ENCODE measurements at places on chromosomes 6 and 20. TPM values are rescaled to one million over a fixed set of nuclear protein-coding genes. Genes with fewer than 3 reads are reported as not detected.
A peak's percentile ranks its signal among the peaks of the same experiment; 100 is the strongest.

- no peak for DNase-seq
Measured at GRCh38 chr20:36063916-36064657, 90.5 kb upstream of the EPB41L1 start.

Gene ACSS1
- total RNA-seq, result 67.4 TPM

Gene EYA4
- not detected for total RNA-seq

DNA sequence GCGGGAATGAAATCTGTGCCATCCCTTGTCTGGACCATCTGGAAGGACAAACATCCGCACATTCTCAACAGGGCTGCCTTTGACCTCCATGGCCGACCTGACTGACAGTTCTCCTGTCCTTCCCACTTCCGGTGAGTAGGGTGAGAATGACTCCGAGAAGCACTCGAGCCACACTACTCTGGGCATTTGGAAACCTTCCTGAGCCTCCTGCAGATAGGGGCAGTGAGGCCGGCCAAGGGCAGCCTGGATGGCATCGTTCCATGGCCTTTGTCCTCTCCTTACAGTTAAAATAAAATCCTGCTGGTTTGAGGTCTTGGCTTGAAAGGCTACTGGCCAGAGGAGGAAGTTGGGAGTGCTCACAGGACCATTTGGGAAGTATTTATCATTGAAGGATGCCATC lies 70.9 kb upstream of the QKI start:
- no peak for DNase-seq

Gene TAB2
- 68.9 TPM for total RNA-seq

- no peak for DNase-seq
Measured at GRCh38 chr20:61525781-61526431, 273.8 kb downstream of the CDH4 start.

GRCh38 chr6:169986171-169986847 lies 234.9 kb downstream of the ERMARD start:
- DNase-seq, result no peak

DNA sequence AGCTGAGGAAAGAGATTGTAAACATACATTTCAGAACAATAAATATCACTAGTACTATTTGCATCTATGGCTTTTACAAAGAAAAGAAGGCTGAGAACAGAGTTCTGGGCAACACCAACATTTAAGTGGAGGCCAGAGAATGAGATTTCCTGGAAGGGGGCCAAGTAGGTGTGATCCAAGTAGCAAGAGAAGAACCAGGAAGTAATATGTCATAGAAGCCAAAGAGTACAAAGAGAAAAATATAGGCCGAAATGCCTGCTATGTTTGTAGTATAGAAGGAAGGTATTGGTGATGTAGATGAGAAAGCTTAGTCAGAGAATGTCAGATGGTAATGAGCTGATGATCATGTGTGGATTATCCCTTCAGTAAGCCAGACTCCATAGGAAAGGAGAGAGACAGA lies 94.5 kb downstream of the PERP start:
- no peak for DNase-seq

GRCh38 chr20:45897692-45898091 lies 6.6 kb downstream of the CTSA start:
- DNase-seq, result no peak

Gene TAGAP
- 178 TPM for total RNA-seq

DNA sequence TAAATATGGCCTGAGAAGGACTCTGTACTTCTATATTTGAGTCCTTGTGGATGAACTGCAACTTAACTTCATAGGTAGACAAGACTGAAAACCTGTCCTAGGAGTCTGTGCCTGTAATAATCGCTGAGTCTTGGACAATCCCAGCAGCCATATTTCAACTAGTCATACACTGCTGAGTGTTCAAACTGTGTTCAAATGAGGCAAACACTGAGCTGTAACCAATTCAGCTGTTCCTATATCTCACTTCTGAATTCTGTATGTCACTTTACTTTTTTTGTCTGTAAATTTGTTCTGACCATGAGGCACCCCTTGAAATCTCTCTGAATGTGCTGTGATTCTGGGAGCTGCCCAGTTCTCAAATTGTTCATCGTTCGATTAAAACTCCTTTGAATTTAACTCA lies 72.4 kb downstream of the FOXF2 start:
- no peak for DNase-seq

Gene KCNK5
- 0.50 TPM for total RNA-seq

- no peak for DNase-seq
Measured at GRCh38 chr6:143356101-143356880, 94.2 kb downstream of the ADAT2 start.

- DNase-seq, result no peak
Measured at GRCh38 chr6:85865420-85866369, 223.0 kb upstream of the SYNCRIP start.

DNA sequence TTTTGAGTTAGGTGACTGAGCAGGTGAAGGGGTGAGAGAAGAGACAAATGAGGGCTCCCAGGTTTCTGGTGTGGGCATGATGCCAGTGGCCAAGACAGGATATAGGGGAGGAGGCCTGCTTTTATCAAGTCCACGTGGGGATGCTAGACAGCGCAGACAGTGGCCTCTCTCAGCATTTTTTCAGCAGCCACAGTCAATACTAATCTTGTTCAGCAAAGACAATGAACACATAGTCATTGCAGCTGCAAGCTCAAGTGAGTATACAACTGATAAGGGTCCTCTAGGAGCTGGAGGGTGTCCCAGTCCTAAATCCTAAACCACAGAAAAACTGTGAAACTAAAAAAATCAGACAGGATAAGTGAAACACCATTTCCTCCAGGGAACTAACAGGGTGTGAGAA lies 48.6 kb downstream of the UQCC1 start:
- DNase-seq, result no peak

Gene LRRC73
- 0.68 TPM for total RNA-seq

Gene TDP2
- total RNA-seq, result 51.9 TPM

Gene LTB
- total RNA-seq, result 32.6 TPM

GRCh38 chr20:44572551-44573500 lies 9.6 kb upstream of the PKIG start:
- DNase-seq, result no peak

DNA sequence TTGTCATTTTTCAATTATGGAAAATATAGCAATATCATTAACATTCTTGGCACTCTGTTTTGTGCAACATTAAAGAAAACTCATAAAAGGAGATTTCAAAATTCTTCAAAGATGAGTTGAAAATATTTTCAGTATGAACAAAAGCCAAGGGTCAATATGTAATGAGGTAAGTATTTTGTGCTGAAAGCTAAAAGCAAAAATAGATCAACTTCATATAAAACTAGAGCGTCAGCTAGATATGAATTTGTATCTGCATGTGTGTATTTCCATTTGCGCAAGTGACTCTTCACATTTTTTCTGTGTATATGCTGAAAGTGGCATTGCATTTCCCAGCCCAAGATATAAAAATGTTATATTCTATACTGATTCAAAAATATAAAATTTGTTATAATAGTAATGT lies 492.1 kb upstream of the EYS start:
- no peak for DNase-seq

GRCh38 chr6:144898052-144898689 lies 613.0 kb downstream of the UTRN start:
- DNase-seq, result no peak

Gene SIRPD
- total RNA-seq, result not detected

- no peak for DNase-seq
Measured at GRCh38 chr20:25187220-25187619, 8.3 kb upstream of the ENTPD6 start.

GRCh38 chr20:44615876-44616603 lies 33.7 kb downstream of the PKIG start:
- peak; percentile 20 for DNase-seq

Gene SNX21
- total RNA-seq, result 1.2 TPM

- DNase-seq, result no peak
Measured at GRCh38 chr20:13841206-13841605, 56.4 kb downstream of the NDUFAF5 start.

Gene STX11
- total RNA-seq, result 34.2 TPM

Gene STMND1
- total RNA-seq, result not detected

- no peak for DNase-seq
Measured at GRCh38 chr6:114432400-114432799, 89.6 kb upstream of the HS3ST5 start.

GRCh38 chr6:131268303-131268702 lies 133.0 kb downstream of the AKAP7 start:
- DNase-seq, result no peak

Gene PRL
- total RNA-seq, result not detected

Gene MAFB
- total RNA-seq, result 10.3 TPM

DNA sequence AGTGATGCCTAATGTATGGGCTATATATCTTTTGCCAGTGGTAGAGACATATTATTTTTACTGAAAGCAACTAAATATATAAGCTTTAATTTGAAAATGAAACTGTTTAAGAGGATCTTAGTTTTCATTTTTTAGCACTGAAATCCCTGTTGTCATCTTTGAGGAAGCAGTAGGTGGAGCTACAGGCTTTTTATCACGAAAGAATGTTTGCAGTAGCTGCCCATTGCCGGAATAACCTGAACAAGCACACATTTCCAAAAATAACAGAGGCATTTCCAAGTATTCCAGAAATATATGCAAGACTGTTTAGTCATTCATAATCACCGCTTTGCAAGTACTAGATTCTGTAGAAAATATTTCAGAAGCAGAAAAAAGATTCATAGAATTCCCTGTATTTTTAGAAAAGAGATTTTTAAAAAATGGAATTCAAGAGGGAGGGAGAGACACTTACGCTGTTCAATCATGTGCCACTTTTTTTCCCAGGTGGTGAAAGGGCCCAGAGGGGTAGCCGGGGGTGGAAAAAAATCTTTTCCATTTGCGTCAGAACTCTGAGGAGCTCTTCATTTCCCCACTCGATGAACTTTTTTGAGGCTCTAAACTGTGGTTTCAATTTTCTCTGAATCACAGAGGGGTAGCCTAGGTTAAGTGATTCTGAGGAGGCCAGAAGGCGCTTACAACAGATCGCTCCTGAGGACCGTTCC lies 142.5 kb upstream of the FERMT1 start:
- no peak for DNase-seq

Gene PLN
- not detected for total RNA-seq

Gene PDE10A
- not detected for total RNA-seq

DNA sequence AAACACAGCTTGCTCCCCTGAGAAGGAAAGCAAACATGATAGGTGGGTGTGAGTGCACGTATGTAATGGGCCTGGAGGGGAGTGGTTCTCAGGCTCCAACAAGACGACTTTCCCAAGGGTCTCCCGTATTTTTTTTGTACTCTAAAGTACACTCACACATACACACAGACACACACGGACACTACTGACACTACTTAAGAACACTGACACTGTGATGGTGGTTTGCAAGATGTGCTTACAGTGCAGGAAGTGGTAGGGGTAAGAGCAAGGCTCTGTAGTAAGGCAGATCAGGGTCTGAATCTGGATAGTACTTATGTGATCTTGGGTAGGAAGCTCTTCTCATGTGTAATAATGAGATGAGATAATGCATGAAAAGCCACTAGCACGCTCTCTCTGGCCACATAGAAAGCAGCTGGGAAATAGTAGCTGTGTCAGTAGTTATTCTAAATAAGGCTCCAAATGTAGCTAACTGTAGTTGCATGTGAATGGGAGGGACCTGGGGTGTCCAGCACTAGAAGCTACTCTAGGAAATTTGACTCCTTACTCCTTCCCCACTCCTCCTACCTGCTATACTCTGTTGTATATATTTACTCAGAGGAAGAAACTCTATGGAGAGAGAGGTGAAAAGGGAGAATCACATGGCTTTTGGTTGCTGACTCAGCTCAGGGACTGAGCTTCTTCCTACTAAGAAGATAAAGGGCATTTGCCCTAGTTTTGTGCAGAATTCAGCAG lies 8.4 kb upstream of the ZBTB24 start:
- no peak for DNase-seq

DNA sequence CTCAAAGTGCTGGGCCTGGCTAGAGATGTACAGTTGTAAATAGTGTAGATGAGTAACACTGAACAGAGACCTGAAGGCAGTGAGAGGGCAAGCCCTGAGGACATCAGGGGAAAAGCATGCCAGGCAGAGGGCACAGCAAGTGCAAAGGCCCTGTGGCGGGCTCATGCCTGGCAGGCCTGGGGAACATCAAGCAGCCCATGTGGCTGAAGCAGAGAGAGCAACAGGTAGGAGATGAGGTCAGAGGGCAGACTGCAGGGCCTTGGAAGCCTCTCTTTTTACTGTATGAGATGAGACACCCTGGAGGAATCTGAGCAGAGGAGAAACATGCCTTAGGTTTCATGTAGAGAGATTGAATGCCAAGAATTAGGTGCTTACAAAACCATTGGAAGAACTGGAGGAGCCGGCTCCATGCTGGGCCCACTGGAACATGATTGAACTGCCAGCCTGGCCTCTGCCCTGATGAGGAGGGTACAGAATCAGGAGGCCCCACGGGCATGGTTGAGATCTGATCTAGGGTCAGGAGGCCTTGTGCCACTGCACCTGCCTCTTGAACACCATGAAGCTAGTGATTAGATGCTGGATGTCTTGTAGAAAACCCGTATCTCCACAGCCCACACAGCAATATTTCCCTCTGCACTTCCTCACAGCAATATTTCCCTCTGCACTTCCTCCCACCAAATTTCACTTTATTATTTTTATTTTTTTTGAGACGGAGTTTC lies 5.9 kb upstream of the HMGA1 start:
- no peak for DNase-seq

DNA sequence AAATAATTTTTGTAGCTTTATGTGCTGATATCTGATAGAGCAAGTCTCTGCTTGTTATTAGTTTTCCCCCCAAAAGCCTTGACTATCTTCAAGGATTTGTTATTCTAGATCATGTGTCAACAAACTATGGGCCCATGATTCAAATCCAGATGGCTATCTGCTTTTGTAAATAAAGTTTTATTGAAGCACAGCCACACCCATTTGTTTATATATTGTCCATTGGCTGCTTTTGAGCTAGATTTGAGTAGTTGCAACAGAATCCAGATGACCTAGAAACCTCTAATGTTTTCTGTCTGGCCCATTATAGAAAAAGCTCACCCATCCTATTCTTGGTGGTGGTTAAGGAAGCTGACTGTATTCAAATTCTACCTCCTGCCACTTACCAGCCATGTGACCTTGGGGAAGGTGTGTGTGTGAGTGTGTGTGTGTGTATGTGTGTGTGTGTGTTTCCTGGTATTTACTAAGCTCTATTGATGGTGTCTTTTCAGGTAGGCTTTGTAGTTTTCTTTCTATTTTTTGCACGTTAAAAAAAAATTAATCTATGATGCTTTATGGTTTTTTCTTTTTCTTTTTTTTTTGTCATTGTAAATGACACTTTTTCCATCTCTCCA lies 1.3 kb upstream of the GTSF1L start:
- DNase-seq, result no peak

Gene LPA
- not detected for total RNA-seq
